ENCODE measurements at places on chromosomes 2 and 18.

GRCh38 chr18:820591-821165 lies 8.6 kb upstream of the YES1 start:
- no peak for DNase-seq

- DNase-seq: no peak
Measured at GRCh38 chr2:182921234-182921633, 54.8 kb upstream of the FRZB start.

GRCh38 chr18:59846814-59847490 lies 52.8 kb upstream of the PMAIP1 start:
- no peak for DNase-seq

DNA sequence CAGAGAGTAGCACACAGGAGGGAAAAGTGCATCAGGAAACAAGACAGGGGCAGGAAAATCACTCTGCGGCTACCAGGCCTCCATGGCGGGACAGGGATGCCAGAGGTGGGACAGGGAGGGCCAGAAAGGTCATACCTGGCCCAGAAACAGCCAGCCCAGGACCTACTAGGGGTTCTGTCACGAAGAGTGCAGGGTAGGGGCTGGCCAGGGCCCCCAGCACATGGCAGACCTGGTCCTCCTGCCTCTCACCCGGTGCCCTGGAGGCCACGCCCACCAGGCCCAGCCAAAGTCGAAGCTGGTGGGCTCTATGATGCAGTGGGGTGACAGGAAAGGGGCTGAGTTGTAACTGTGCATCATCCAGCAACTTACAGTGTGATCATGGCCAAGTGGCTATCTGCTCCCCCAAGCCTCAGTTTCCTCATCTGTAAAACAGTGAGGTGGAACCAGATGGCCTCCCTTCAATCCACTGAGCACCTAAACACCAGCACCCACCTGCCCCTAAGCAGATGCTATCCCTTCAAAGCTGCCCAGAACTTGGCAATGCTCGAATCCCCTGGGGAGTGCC lies 10.6 kb downstream of the CYP26B1 start:
- no peak for DNase-seq

DNA sequence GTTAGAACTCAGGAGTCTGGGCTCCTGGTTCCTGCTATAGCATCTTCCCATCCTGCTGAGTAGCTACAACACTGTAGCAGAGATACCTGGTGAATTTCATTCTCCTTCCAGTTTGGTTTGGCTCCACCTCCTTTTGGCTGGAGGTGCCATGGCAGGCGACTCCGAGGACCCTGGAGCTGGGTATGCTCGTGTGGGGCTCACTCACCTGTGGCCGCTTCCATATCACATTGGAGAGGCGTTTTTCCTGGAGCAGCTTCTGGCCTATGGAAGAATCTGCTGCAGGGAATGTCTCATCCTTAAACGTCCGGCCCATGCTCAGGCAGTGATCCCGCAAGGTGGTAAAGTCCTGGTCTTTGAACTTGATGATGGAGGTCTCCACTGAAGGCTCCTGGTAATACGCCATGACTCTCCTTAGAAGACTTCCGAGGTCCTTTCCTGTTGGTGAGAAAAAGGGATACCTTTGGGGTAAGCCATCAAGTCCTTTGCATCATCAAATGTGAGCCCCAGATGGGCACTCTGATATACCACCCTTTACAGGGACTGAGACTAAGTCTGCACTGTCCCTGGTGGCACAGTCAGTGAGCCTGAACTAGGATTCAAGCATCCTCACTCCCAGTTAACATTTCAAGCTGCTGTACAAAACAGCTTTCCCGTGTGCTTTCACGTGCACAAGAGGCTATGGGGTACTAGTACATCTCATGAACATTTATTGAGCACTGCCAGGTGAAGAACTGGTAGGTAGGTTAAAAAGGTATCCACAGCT lies 20.1 kb downstream of the CAPN13 start:
- DNase-seq: no peak
